Stimulated activated CD4-positive, alpha-beta T cell treated with anti-CD3 and anti-CD28 coated beads, Interleukin-1b, Interleukin-23, amount 100 ng/mL, for 1 hour (primary cell): ENCODE measurements at places on chromosomes 1 and 21.

- no peak for DNase-seq
Observed at GRCh38 chr21:41671859-41672542, 94.9 kb downstream of the RIPK4 start.

DNA sequence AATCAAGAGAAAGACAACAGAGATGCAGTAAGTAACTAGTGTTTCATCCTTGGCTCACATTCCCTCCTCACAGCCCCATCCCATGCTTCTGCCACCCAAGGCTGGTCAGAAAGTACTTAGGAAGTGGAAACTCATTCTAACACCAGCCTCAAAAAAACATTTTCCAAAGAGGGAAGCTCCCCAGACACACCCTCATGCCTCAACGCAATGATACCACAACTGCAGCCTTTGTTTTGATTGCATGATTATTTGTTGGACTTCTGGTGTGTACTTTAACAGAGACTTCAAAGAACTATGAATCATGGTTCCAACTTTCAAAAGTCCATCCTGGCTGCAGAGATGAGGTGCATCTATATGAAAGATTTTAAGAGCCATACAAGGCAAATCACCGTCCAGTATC, 45.2 kb upstream of the KCNA3 start:
- DNase-seq, result no peak

DNA sequence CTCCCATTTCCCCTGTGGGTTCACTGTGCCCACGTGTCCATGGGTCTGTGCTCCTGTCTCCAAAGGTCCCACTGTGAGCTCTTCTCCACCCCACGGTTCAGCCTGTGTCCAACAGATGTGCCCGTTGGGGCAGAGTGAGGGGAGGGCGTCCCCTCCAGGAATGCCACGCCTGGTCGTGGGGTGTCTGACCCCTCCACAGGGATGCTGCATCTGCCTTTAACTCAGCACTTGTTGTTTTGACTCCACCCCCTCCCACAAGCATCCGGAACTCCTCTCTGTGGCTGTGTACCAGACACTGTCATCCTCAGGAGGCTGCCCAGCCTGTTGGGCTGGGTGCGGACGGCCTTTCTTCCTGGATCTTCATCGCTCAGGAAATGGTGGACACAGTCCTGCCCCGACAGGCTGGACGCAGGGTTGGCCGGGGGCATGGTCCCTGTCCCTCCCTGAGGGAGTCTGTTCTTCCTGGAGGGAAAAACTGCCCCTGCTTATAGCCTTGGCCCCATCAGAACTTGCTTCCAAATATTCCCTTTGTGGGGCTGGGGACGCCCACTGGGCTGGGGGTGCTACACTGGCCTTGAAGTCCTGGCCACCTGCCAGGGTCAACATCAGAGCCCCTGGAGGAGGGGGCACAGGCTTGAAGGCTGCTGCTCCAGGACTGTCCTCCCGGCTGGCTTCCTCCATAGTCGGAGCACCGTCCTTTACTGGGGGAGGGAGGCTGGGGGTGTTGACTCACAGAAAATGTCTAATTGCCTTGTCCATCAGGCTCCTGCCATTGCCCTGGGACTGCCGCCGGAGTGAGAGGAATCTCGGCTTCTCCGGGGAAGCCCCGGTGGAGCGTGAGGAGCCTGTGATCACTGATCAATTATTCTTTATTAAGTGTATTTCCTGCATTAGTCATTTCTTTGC, 182.0 kb upstream of the C1orf174 start:
- no peak for DNase-seq

- no peak for DNase-seq
Observed at GRCh38 chr1:64006276-64007051, 197.0 kb upstream of the UBE2U start.

DNA sequence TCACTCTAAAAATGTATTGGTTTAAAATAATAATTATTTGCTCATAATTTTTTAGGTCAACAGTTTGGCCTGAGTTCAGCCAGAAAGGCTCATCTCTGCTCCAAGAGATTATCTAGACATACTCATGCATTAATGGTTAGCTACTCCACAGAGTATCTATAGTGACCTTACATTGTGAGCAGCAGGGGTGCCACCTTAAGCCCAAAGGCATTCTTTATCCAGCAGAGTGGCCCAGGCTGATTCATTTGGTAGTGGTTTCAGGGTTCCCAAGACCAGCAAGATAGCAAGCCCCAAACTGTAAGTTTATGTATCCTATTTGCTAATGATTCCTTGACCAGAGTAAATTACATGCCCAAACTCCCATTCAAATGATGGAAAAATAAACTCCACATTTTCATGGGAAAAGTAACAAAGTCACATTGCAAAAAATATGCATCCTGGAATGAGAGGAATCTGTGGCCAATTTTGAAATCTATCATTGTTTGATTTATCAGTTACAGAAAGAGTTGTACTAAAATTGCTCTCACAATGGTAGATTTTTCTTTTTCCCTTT, 182.6 kb upstream of the KCNK2 start:
- DNase-seq, result no peak

GRCh38 chr1:166884040-166884642, 8.1 kb upstream of the TADA1 start:
- DNase-seq, result no peak

DNA sequence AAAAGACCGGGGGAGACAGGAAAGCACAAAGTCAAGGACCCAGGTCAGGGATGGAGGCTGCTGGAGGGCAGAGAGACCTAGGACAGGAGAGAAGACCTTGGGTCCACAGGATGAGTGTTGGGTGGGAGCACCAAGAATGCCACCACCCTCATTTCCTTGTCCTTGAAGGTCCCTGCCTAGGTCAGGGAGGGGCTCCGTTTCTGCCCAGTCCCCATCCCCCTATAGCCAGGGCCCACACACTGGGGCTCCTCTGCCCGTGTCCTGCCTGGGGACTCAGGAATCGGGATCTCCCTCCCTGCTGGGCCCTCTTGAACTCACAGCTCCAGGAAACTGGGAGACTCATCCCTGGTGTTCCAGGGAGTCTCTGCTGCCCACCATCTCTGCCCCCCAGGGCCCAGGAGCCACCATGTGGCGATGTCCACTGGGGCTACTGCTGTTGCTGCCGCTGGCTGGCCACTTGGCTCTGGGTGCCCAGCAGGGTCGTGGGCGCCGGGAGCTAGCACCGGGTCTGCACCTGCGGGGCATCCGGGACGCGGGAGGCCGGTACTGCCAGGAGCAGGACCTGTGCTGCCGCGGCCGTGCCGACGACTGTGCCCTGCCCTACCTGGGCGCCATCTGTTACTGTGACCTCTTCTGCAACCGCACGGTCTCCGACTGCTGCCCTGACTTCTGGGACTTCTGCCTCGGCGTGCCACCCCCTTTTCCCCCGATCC, 584 bp downstream of the TINAGL1 start:
- DNase-seq, result no peak
